Chondrocyte (in vitro differentiated cells): ENCODE measurements at places on chromosomes 5 and 9. TPM values are rescaled to one million over a fixed set of nuclear protein-coding genes. Genes with fewer than 3 reads are reported as not detected.
A peak's percentile ranks its signal among the peaks of the same experiment; 100 is the strongest.

IL4 gene
- total RNA-seq, result not detected in 3 replicates

- H3K4me1 ChIP-seq, result peaks cover 19% of the 10 kb centered on the region
- no peaks in the 10 kb centered on the region for H3K27me3 ChIP-seq
- H3K27ac ChIP-seq, result no peak overlapping the region
- no peak overlapping the region for H3K4me3 ChIP-seq
These were observed 133.9 kb upstream of the SPEF2 start for GRCh38 chr5:35483780-35484179.

- no peak overlapping the region for H3K27ac ChIP-seq
- no peak overlapping the region for H3K4me3 ChIP-seq
- no peaks in the 10 kb centered on the region for H3K36me3 ChIP-seq
- no peaks in the 10 kb centered on the region for H3K4me1 ChIP-seq
These were observed 82.4 kb upstream of the MIER3 start for GRCh38 chr5:57034201-57034916.

COL5A1 gene
- 2,235 to 2,410 TPM (median 2,315 TPM) in 3 replicates for total RNA-seq

FSTL4 gene
- total RNA-seq, result 0.07 to 0.49 TPM in 2 of 3 replicates, not detected in the other

DNA sequence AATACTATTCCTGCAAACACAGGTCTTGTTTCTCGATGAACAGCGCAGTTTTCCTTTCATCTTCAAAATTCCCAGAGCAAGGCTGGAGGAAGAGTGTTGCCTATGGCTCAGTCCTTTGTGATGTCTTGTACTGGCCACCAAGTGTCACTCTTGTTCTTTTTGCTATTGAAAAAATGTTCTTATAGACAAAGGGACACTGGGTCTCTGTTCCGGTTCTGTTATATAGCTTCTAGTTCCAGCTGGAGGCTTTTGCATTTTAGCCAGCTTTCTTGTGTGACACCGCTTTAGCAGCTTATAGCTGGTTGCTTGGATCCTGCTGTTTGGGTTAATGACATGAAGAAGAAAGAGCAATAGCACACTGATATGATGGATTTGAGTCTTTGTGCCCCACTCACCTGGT, 343.7 kb upstream of the KCNN2 start:
- H3K4me1 ChIP-seq, result no peaks in the 10 kb centered on the region
- peaks cover 15% of the 10 kb centered on the region for H3K27me3 ChIP-seq
- no peak overlapping the region for H3K4me3 ChIP-seq
- no peak for DNase-seq
- H3K36me3 ChIP-seq, result no peaks in the 10 kb centered on the region

GRCh38 chr5:173752653-173753052, 135.5 kb upstream of the CPEB4 start:
- no peak overlapping the region for H3K27ac ChIP-seq
- H3K4me1 ChIP-seq, result peaks cover 12% of the 10 kb centered on the region
- DNase-seq, result no peak
- no peak overlapping the region for H3K4me3 ChIP-seq

DNA sequence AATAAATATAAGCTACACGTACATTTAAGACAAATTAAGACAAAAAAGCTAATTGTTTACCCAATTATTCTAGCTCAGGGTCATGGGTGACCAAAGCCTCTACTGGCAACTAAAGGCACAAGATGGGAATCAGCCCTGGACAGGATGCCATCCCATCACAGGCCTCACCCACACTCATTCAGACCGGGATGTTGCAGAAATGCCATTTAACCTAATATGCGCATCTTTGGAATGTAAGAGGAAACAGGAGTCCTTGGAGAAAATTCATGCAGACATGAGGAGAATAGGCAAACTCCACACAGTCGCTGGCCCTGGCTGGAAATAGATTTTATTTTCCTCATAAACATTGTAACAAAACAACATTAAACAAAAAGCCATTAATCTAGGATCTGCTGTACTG, 2003.8 kb upstream of the CDH9 start:
- H3K36me3 ChIP-seq, result no peaks in the 10 kb centered on the region
- no peak overlapping the region for H3K27ac ChIP-seq

DNA sequence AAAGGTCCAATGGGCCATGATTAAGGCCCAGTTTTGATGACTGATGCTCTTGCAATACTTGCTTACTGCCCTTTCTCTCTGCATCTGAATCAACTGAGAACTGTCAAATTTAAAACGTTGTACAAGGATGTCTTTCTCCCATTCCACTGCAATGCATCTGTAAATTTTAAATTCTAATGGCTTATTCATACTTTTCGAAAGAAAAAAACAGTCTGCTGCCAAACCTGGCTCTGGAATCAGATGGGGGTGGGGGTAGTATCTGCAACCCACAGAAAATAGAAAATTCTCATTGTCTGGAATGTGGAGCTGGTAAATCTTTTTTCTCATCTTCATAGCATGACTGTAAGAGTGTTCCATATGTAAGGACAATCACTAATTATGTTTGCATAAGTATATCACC, 371.8 kb upstream of the RFX3 start:
- peaks cover 9% of the 10 kb centered on the region for H3K36me3 ChIP-seq
- no peaks in the 10 kb centered on the region for H3K27me3 ChIP-seq
- peaks cover 17% of the 10 kb centered on the region for H3K4me1 ChIP-seq
- DNase-seq, result no peak

- H3K27ac ChIP-seq, result no peak overlapping the region
- peaks cover 12% of the 10 kb centered on the region for H3K4me1 ChIP-seq
- no peak for DNase-seq
- H3K36me3 ChIP-seq, result peaks cover under 1% of the 10 kb centered on the region
These were observed 41.7 kb upstream of the CLINT1 start for GRCh38 chr5:157900644-157901043.

RMRP gene
- total RNA-seq, result 11,782 to 13,339 TPM (median 12,386 TPM) in 3 replicates

FAM153A gene
- total RNA-seq, result 0.17 to 0.69 TPM in 2 of 3 replicates, not detected in the other

DNA sequence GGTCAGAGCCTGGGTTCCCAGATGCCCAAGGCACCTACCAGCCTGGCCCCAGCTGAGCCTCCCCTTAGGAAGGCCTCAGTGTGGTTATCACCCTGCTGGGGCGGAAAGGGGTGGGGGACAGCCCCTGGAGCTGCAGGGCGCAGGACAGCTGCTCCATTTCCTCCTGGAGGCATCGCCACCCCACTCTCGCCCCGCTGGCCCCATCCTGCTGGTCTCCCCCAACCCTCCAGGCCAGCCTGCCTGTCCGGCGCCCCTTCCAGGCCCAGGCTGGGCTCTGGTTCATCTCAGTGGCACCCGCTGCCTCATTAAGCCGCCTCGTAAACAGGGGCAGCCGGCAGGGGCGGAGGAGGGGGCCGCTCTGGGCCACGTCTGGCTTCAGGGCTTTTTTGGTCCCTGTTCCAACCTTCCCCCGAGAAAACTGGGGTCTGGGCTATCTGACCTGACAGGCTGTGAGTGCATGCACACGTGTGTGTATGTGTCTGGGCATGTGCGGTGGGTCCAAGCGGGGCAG, 30.8 kb upstream of the ENHO start:
- peaks cover 10% of the 10 kb centered on the region for H3K4me1 ChIP-seq
- peaks cover 5% of the 10 kb centered on the region for H3K27me3 ChIP-seq
- DNase-seq, result peak; percentile 77
- H3K36me3 ChIP-seq, result no peaks in the 10 kb centered on the region
- H3K27ac ChIP-seq, result no peak overlapping the region

TTC39B gene
- total RNA-seq, result 27.9 to 35.1 TPM (median 30.6 TPM) in 3 replicates

COL23A1 gene
- 0.12 to 0.15 TPM in 2 of 3 replicates, not detected in the other for total RNA-seq

- DNase-seq, result no peak
- peaks cover 17% of the 10 kb centered on the region for H3K4me1 ChIP-seq
- H3K27ac ChIP-seq, result no peak overlapping the region
- H3K36me3 ChIP-seq, result peaks cover 2% of the 10 kb centered on the region
- H3K4me3 ChIP-seq, result no peak overlapping the region
These were observed 30.6 kb downstream of the NKX2-5 start for GRCh38 chr5:173204185-173204979.

- no peak for DNase-seq
- H3K4me3 ChIP-seq, result no peak overlapping the region
- no peak overlapping the region for H3K27ac ChIP-seq
- H3K4me1 ChIP-seq, result peaks cover 46% of the 10 kb centered on the region
- no peaks in the 10 kb centered on the region for H3K36me3 ChIP-seq
These were observed 114.4 kb downstream of the PCSK1 start for GRCh38 chr5:96318569-96319110.

GRCh38 chr9:137051145-137051724, 2.6 kb downstream of the ENTPD2 start:
- no peak for DNase-seq
- H3K4me1 ChIP-seq, result peaks cover 7% of the 10 kb centered on the region
- H3K36me3 ChIP-seq, result no peaks in the 10 kb centered on the region
- H3K27me3 ChIP-seq, result peaks cover 11% of the 10 kb centered on the region

DNA sequence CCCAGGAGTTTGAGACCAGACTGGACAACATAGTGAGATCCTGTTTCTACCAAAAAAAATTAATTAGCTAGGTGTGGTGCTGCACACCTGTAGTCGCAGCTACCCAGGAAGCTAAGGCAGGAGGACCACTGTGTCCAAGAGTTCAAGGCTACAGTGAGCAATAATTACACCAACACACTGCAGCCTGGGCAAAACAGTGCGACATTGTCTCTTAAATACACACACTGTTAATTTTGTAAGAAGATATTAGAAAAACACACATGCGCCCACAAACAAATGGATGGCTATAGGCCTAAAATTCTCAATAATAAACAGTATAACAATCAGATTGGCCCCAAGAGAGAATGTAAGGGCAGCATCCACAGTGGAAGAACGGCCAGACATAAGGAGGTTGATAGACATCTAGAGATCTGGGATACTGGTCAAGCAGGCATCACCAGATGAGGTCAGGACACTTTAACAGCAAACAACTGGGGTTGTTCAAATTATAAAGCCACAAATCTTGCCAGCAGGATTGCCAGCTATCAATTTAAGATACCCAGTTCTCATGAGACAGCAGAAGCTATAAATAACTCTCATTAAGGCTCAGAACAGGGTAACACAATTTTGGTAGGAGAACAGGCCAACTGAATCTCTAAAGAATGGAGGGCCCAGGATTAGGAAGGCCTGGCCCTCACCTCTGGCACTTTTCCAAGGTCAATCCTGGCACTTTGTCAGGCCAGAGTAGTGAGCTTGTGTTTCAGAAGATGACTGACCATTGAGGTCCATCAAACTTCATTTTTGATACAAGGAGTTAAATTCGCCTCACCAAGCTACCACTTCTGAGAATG, 29.5 kb downstream of the GOLPH3 start:
- H3K27me3 ChIP-seq, result no peaks in the 10 kb centered on the region
- H3K4me1 ChIP-seq, result peaks cover 47% of the 10 kb centered on the region
- peaks cover 1% of the 10 kb centered on the region for H3K36me3 ChIP-seq

DNA sequence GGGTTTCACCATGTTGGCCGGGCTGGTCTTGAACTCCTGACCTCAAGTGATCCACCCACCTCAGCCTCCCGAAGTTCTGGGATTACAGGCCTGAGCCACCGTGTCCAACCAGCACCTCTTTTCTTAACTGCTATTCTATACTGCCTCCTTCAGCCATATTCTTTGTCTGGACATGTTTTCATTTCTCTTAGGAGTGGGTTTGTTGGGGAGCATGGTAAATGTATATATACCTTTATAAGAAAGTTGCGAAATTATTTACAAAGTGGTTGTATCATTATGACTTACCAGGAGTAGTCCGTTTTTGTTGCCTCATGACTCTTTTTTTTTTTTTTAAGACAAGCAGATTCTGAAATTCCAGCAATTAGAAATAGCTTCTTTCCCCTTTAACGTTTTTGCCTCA, 38.7 kb downstream of the CDC42SE2 start:
- H3K36me3 ChIP-seq, result peaks cover 1% of the 10 kb centered on the region
- peak overlapping the region; percentile 86 for H3K27ac ChIP-seq
- H3K4me3 ChIP-seq, result no peak overlapping the region
- peaks cover 36% of the 10 kb centered on the region for H3K4me1 ChIP-seq

PLCXD3 gene
- not detected in 3 replicates for total RNA-seq
